Activated T-helper 1 cell treated with anti-CD3 and anti-CD28 coated beads, Interleukin-2, amount 50 U/mL, for 16 hours (primary cell): ENCODE measurements at places on chromosomes 4 and X.

- DNase-seq = no peak
Measured at GRCh38 chr4:16583764-16584163, 314.7 kb downstream of the LDB2 start.

GRCh38 chrX:39161611-39162255 is 360.5 kb downstream of the MID1IP1 start:
- DNase-seq = no peak

DNA sequence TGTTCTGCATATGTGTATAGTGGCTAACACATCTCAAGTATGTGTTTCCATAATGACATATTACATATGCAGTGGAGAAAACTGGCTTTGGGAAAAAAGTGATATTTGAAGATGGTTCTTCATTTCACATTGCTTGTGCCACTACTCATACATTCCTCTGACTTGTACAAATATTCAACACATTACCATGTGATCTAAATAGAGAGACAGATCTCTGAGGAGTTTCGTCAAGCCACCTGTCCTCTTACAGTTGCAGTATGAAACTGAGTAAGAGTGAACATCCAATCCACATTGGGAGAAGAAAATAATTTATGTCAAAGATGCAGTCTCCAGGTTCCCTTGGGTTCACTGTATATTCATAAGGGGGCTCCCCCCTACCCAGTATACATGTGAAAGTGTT is 123.9 kb downstream of the KDR start:
- DNase-seq = no peak

DNA sequence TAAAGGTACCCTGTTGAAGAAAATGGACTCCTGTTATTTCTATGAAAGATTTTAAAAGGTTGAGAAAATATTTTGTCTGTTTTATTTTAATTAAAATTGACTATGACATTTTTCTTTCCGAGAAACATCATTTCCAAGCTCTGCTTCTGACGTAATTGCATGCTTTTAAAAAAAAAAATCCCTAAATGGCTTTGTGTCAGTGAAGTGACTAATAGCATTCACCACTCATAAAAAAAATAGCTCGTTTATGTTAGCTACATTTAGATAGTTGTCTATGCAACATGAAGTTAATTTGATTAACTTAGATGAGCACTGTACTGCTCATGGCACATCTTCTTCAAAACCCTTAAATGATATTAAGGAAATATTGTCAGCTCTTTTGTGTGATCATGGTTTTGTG is 105.1 kb upstream of the KLHL13 start:
- DNase-seq = no peak

- DNase-seq = no peak
Measured at GRCh38 chr4:6343939-6344408, 74.3 kb downstream of the WFS1 start.

GRCh38 chr4:107258359-107258758 is 222.2 kb upstream of the DKK2 start:
- DNase-seq = no peak

- no peak for DNase-seq
Measured at GRCh38 chr4:37699868-37700481, 13.8 kb upstream of the RELL1 start.

DNA sequence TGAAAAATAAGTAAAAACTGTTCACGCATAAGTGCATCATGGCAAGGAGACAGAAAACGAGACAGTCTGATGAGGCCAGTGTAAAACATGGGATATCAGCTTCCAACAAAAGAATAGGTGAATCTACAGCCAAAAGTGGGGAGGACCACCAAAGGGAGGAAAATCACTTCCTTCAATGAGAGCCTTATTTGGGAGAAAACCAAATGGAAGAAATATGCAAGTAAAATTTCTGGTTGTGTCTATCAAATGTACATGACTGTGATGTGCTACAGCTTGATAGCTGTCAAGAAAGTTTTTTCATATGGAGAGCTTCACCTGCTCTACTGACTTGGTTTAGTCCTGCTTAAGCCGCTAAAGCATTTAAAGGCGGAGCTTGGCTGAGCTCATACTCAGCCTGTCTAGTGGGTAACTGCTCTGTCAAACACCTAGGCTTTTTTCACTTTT is 66.2 kb downstream of the MAGEA1 start:
- no peak for DNase-seq

GRCh38 chr4:24778464-24779225 is 16.7 kb upstream of the SOD3 start:
- no peak for DNase-seq

- no peak for DNase-seq
Measured at GRCh38 chr4:79609817-79610216, 201.8 kb upstream of the GK2 start.

GRCh38 chr4:152462695-152463094 is 73.2 kb downstream of the FBXW7 start:
- DNase-seq = no peak

GRCh38 chrX:153868576-153869472 is 17.1 kb downstream of the L1CAM start:
- no peak for DNase-seq

DNA sequence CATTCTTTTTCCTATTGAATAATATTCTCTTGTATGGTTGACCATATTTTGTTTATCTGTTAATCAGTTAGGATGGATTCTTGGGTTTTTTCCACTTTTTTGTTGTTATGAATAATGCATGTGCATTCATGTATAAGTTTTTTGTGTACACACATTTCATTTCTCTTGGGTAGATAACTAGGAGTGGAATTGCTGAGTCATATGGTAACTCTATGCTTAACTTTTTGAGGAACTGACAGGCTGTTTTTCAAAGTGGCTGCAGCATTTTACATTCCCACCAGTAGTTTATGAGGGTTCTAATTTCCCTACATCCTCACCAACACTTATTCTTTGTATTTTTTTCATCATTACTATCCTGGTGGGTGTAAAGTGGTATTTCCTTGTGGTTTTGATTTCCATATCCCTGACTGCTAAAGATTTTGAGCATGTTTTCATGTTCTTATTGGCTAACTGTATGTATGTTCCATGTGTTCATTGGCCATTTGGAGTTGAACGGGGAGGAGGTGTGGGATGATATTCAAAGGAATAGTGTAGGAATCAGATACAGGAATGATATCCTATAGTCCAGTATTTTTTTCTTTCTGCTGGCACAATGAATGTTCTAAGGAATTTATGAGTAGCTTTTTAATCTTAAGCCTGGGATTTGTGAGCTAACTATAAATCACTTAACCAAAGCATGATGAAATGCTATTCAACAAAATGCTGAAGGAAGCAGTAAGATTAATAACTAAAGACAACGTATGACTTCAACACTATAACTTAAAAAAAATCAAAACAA is 114.3 kb downstream of the AMELX start:
- no peak for DNase-seq

- no peak for DNase-seq
Measured at GRCh38 chr4:12884846-12885796, 599.0 kb downstream of the RAB28 start.

DNA sequence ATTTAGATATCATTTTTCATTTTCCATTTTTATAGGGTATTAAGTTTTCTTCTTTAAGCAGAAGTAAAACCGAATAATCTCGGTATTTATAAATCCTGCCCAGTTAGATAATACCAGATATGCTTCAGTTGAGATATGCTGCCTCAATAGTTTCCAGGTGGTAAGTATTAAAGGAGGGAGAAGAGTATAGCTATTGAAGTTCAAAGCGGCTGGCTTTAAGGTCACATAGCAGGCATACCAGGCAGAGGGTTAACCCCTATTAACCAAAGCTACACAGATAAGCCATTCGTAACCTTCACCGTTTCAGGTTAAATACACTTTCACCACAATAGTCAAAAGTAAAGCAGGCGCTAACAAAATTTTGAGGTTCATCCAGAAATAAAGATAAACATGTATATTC is 54.2 kb downstream of the EDNRA start:
- no peak for DNase-seq

DNA sequence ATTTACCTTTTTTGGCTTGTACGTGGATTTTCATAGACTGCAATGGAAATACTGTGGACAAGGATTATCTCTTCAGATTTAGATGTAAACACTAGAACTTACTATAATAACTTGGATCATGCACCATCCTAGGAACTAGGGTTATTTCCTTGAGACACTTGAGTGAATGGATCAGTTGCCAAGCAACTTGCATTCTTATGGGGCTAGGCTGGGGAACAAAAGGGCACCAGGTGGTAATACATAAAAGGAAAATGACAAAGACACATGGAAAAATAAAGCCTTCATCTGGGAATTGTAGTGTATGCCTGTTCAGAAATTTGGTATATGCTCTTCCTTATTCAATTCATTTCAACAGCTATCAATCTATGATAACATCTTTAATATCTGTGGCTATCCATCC is 247.1 kb downstream of the SPRY1 start:
- DNase-seq = no peak

GRCh38 chrX:11137543-11138139 is 26.5 kb downstream of the HCCS start:
- DNase-seq = no peak

GRCh38 chr4:80333121-80333520 is 2.4 kb upstream of the CFAP299 start:
- no peak for DNase-seq

- no peak for DNase-seq
Measured at GRCh38 chrX:7515681-7516413, 327.1 kb upstream of the VCX start.

GRCh38 chr4:40515398-40516293 is 114.0 kb downstream of the RBM47 start:
- no peak for DNase-seq

DNA sequence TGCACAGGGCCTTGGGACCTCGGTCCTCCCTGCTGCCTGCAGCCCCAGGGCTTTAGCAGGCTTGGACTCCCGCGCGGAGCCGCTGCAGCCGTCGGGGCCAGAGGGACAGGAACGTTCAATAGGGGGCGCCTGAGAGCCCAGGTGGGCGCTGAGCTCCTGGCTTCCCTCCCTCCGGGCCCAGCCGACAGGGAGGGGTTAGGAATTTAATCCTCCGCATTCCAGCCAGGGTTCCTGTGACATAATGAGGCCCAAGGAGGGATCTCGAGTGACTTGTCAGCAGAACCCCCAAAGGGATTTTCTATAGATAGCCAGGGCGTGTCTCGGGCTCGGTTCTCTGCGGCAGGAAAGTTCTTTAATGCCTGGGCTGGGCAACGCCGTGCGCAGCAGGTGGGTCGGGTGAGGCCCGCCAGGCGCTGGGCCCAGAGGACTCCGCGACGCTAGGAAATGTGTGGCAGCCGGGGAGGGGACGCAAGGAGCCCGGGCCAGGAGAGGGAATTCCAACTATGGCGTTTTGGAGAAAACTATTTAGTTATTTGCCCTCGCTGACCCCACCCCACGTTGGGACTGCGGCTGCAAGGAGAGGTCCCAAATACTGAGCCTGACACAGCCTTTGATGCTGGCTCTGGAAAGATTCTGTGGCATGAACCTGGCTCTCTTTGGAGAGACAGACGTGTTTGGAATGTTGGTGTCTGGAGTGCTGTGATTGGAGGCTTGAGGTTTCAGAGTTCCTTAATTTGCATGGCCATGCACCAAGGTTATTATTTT is 285.2 kb upstream of the GATB start:
- no peak for DNase-seq

- DNase-seq = no peak
Measured at GRCh38 chrX:129626026-129626425, 28.7 kb downstream of the APLN start.

- no peak for DNase-seq
Measured at GRCh38 chr4:78624048-78624447, 72.5 kb downstream of the ANXA3 start.

DNA sequence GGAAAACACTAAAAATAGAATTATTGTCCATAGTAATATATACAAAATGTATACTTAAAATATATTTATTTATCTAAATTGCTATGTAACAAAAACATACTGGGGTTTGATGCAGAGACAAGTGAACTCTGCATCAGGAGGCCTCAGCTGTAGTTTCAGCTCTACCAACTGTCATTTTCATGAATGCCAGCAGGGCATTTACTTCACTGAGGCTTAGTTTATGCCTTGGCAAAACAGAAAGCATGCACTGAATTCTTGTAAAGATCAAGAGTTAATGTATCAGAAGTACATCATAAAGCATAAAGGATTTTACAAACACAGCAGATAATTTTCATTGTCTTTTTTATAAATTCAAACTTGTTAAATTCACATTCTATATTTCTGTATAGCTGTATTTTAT is 577.0 kb downstream of the C4orf33 start:
- no peak for DNase-seq

DNA sequence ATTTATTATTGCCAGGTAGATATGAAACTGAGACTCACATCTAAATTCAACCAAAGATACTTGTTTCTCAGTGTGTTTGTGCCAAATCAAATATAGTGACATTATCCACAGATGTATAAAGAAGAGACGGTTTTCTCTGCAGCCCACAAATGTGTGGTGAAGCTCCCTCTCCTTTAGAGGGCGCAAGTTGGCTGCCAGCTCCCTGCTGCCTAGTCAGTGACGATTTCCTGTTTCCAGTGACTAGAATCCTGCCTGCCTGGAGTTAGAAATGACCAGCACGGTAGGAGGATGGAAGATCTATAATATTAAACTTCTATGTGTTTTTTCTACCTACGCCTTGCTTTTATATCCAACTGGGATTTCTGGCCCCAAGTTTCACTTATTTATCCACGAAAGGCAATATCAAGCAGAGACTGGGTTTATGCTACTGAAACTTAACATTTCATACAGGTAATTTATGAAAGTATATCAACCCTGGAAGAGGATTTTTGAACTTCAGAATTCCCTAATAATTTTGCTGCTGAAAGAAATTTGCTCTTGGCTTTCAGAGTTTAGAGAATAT is 1793.7 kb upstream of the TENM3 start:
- DNase-seq = no peak

DNA sequence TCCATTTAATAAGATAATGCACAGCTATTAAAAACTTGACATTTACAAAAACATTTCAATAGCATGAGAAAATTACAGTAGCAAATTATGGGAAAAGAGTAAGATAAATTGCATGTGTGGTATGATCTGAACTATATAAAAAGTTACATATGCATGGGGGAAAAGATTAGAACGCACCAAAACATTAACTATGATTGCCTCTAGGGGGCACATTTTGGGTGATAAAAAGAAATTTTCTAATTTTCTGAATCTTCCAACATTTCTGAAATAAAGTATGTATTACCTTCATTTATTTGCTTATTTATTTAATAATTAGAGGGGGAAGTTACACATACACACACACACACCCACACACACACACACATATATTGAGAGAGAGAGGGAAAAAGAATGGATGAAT is 19.6 kb upstream of the KDM5C start:
- DNase-seq = no peak

DNA sequence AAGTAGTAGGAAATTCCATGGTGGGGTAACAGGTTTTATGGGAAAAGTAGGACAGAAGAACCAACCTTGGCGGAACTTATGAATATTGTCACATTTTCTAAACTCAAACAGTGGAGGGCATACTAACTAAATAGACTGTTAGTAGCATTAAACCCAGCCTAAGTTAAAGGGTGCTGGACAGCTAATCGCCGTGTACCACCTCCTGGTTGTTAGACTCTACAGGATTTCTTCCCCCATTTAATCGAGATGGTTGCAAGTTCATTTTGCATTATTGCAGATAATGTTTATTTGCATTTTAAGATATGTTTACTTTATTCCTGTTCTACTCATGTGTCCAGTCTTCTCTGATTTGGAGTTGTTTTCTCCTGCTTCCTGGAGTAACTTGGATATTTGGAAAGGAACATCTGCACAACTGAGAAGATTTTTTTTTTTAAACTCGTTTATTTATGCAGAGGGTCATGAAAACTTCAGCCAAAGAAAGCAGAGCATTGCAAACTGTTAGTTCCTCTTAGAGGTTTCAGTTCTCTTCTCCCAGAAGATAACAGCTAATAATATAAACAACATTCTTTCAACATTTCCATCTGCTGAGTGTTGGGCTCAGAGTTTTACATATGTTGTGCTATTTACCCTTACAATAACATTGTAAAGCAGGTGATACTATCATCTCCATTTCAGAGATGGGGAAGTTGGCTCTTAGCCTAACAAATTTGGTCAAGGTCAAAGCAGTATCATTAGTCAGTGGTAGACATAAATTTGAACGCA is 51.5 kb upstream of the TBC1D9 start:
- DNase-seq = no peak
